Urothelium cell line (cell line): ENCODE measurements at places on chromosomes 6 and 20.

- no peak for DNase-seq
Measured at GRCh38 chr6:125748406-125749172, 843 bp upstream of the HEY2 start.

DNA sequence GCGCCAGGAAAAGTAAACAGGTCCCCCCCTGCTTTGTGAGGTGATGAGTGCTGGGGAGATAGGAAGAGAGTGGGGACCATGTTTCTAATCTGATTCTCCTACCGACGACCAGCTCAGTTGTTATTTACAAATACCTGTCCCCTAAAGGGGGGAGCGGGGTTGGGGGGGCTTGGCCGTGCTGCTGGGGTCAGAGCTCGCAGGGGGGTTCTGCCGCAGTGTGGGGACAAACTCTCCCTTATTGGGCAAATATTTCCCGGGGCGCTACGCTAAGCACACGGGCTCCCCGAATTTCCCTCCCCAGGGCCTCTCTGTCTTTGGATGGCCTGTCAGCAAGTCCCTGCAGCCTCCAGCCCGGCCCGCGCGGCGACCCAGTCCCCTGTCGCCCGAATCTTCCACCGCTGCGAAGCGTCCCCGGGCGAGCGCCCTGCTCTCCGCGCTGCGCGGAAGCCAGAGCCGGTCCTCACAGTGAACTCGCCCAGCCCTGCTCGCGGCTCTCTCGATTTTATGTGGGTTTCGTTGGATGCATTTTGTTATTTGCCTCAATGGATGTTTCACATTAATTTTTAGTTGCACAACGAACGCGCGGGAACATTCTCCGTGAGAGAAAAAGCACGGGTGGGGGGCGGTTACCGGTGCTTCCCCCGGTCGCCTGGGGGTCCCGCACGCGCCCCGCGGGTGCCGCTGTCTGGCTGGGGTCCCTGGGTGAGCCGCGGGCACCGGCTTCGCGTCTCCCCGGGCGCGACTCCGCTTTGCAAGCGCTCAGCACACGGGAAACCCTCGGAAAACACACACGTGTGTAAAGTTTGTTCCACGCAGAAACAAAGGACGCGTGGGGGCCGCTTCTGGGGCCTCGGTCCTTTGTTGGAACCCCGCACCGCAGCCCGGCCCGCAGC lies 1.5 kb upstream of the STX16 start:
- DNase-seq, result no peak

- DNase-seq, result no peak
Measured at GRCh38 chr6:80637312-80637711, 530.8 kb downstream of the BCKDHB start.

DNA sequence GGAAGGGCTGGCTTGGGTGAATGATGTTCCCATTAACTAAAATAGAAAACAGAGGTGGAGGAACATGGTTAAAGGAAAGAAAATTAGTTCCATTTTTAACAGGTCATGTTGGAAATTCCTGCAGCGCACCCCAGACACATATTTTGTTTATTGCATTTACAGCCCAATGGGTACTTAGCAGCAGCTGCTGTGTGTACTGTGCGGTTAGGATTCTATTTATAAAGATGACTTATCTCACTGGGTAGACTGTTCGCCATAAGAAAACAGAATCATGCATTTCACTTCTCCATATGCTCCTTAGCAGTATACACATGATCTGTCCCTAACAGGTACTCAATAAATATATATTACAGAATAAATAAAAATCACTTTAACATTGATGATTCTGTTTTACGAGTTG lies 135.8 kb downstream of the SLC35F1 start:
- DNase-seq, result no peak

DNA sequence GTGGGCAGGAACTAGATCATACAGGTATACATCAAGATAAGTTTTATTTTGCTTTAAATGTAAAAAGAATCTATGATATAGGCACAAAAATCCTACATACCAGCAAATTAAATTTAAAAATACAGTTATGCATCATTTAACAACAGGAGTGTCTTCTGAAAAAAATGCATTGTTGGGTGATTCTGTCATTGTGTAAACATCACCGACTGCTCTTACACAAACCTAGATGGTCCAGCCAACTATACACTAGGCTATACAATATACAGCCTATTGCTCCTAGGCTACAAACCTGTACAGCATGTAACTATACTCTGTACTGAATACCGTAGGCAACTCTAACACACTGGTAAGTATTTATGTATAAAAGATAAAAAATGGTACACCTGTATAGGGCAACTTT lies 139.4 kb downstream of the RNGTT start:
- no peak for DNase-seq

DNA sequence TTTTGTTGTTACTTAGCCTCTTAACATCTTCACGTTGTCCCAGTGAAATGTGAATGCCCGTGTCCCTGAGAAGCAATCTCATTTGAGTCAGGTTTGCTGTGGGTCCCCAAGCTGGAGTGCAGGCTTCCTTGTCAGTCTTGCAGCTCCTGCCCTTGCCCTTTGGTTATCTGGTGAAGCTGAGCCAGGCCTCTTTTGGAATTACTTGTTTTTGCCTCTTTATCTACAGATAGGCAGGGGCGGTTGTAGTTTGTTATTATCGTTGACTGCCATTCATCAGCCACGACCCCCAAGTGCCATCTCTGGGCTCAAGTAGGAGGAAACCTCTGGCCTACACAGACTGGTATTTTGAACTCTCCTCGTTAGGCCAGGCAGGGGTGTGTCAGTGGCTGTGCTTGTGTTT lies 2.2 kb downstream of the TMEM14C start:
- DNase-seq, result no peak

- no peak for DNase-seq
Measured at GRCh38 chr6:122238861-122239260, 160.6 kb upstream of the HSF2 start.

DNA sequence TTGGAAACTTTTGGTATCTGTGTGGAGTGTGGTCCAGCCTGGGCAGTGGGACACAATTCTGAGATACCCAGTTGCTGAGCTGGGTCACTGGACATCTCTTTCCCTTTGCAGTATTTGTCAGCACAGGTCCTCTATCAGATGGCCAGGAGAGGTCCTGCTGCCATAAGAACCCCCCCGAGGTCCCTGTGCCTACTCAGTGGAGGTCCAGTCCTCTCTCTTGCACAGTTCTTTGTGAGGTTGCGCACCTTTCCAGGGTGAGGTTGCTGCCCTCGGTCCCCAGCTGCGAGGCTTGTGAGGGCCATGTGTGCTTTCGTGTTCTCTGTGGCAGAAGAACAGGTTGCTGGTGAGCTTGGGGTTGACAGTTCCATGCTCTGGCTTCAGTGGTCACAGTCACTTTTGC lies 320.6 kb downstream of the QKI start:
- no peak for DNase-seq

- DNase-seq, result no peak
Measured at GRCh38 chr20:64052987-64053840, 3.8 kb upstream of the SOX18 start.

GRCh38 chr6:106113256-106113959 lies 27.3 kb downstream of the PRDM1 start:
- no peak for DNase-seq

DNA sequence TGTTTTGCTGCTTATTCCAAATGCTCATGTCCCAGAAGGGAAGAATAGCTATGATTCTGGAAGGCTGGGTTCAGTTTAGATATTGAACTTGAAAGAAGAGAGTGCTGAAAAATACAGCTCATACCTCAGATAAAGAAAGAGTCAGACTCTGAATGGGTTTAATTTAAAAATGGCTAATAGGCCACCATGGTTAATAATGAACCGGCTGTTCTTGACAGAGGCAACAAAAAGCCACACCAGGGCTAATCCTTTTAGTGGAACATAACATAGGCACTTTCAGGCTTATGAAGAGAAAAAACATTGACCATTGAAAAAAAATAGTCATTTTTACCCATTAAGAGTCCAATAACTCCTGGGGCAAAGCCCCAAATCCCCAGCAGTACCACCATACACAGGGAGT lies 59.4 kb downstream of the TNFRSF21 start:
- no peak for DNase-seq

GRCh38 chr6:24004659-24005058 lies 121.4 kb upstream of the NRSN1 start:
- DNase-seq, result peak; percentile 9

DNA sequence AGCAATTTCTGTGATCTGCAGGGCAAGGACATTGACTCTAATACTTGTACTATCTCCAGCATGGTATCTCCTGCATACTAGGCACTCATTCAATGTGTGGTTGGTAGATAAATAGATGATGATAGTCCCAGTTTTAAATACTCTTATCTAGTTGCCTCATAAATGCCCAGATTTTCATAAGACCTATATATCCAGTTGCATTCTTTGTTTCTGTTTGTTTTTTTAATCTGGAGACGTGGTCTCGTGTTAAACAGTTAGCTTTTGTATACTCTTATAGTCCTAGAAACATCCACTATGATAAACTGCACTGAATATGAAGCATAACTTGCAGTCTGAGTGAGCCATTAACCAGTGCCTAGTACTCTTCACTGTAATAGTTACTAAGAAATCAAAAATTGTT lies 35.5 kb upstream of the SUMO4 start:
- no peak for DNase-seq

GRCh38 chr6:42784717-42785498 lies 3.1 kb downstream of the BICRAL start:
- no peak for DNase-seq

GRCh38 chr20:60138256-60139220 lies 180.3 kb downstream of the CDH26 start:
- no peak for DNase-seq

- DNase-seq, result peak; percentile 50
Measured at GRCh38 chr20:4820806-4821518, 99.3 kb downstream of the PRND start.

GRCh38 chr6:154538640-154539191 lies 28.2 kb upstream of the CNKSR3 start:
- DNase-seq, result no peak

- DNase-seq, result no peak
Measured at GRCh38 chr20:21099751-21100577, 6.2 kb downstream of the LINC00237 start.

GRCh38 chr6:39664173-39664572 lies 61.0 kb downstream of the KIF6 start:
- no peak for DNase-seq
